ENCODE measurements at places on chromosomes 16 and 17.

DNA sequence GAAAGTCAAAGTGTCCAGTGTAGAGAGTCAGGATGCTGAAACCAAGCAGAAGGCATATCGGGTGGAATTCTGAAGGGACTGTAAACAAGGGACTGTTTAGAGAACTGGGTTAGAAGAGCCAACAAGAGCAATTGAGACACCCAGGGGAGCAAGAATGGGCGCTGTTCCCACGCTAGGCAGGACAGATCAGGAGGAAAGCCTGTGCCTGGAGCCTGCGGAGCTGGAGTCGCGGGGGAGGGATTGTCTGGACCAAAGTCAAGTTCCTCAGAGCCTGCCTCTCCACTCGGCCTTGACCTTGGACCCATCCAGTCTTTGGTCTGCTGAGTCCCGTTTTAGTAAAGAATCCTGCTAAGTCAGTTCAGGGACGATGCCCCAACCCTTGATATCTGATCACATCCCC, 14.7 kb upstream of the KLHL36 start:
- DNase-seq = no peak

DNA sequence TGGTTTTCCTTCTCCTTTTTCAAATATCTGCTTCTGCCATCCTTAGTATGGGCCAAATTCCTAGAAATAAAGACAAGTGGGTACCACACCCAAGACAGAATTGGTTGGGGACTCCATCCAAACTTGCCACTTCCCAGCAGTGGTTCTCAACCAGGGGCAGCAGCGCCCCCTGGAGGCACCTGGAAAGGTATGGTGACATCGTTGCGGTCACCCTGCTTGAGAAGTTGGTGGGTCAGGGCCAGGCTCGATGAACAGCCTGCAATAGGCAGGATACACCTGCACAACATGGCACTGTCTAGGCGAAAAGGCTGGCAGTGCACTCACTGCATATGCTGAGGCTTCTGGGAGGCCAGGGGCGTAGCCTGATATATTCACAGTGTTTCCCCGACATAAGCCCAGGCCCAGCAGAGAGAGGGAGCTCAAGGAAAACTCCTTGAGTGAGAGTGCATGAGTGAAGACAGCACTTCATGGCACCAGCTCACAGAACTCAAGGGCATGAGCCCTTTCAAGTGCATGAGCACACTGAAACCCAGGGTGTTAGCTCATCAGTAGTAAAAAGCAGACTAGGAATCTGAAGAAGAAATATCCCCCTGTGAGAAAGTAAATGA, 57.7 kb downstream of the CMC2 start:
- DNase-seq = no peak

- DNase-seq = no peak
These were observed 231.2 kb downstream of the FOXL1 start for GRCh38 chr16:86809458-86809955.

- DNase-seq = no peak
These were observed 12.0 kb downstream of the SLC5A10 start for GRCh38 chr17:18964018-18964351.

Data from stimulated activated CD8-positive, alpha-beta memory T cell treated with anti-CD3 and anti-CD28 coated beads, Interleukin-2, amount 100 ng/mL, for 1 hour (primary cell).